ENCODE measurements at places on chromosomes 1 and 21.
A peak's percentile ranks its signal among the peaks of the same experiment; 100 is the strongest.

DNA sequence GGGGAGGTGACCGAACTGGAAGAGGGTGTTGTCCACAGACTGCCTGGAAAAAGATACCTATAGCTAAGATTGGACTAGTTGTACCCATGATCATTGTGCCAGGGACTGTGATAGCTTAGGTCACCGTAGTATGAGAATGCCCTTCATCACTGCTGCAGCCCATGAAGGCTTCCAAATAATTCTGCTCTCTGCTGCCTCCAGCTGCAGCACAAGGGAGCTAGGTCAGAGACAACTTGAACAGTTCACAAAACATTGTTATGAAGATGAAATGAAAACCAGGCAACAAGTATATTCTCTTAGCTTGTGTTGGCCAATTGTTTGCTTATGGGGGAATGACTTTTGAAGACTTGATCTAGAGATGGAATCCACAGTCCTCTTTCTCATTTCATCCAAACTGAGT lies 246.7 kb downstream of the MRPL39 start:
- no peak for DNase-seq

DNA sequence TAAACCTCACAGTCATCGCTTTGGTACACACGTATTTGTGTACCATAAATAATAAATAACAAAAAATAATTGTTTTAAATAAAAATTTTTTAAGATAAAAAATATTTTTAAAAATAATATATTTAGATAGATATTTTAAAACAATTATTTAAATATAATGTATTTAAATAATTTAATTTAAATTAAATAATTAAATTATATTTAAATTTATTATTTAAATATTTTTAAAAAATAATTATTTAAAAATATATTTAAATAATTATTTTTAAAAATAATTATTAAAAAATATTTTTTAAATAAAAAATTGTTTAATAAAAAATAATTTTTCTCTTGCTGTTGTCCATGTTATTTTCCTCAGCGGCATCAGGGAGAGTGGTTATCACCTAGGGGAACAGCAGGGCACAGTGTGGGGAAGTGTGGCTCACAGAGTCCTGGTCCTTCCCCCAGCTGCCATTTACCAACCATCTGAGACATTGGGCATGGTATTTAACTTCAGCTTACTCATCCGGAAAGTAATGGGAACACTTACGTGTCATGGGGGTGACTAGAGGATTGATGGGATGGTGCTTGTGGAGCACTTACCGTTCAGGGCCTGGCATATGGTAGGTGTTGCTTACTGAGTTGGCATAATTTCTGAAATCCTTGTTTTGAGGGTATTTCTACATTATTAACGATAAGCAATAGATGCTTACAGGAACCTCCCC lies 92.9 kb upstream of the TSPAN2 start:
- no peak for DNase-seq

GRCh38 chr1:3883194-3883925 lies 16.7 kb downstream of the C1orf174 start:
- no peak for DNase-seq

GRCh38 chr21:28871388-28872010 lies 121.2 kb downstream of the LTN1 start:
- no peak for DNase-seq

GRCh38 chr1:179425186-179425585 lies 59.4 kb downstream of the AXDND1 start:
- no peak for DNase-seq

- DNase-seq = peak; percentile 40
Measured at GRCh38 chr1:24503059-24503751, 569 bp downstream of the RCAN3 start.

DNA sequence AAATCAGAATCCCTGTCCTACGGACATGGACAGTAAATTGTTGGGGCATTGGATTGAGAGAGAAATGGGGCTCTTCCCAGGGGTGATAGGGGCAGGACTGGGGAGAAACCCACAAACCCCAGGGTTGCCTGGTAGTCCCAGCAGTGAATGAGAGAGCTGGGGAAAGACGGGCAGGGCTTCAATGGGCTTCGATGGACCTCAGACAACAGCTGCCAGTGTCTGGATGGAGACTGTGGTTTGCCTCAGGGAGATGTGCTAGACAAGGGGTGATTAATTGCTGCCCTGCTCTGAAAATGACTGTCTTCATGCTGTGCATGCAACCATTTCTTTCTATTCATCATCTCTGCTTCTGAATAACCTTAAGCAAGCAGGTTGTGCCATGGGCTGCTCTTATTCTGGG lies 7.4 kb downstream of the GPR25 start:
- peak; percentile 54 for DNase-seq

DNA sequence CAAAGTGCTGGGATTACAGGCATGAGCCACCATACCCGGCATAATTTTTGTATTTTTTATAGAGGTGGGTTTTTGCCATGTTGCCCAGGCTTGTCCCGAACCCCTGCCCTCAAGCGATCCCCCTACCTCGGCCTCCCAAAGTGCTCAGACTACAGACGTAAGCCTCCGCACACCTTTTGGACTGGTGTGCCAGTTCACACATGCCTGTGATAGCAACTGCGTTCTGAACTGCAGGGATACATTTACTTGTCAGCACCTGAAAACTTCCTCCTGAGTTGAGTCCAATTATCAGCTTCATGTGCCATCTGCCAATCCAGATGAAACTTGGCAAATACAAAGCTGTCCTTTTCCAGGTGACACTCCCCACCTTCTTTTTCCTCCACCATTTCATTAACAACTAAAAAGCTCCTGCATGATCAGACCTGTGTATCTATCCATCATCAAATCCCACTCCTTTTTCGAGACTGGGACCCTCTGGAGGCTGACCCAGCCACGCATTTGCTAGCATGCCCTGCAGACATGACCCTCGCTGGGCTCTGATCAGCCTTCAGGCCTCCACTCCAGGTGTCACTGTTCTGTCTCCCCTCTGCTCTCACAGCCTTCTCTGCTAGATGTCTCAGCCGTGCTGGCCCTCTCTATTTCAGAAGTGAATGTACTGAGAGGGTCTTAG lies 2.1 kb upstream of the DEGS1 start:
- DNase-seq = no peak

- no peak for DNase-seq
Measured at GRCh38 chr1:92219028-92219427, 1.3 kb downstream of the C1orf146 start.

- no peak for DNase-seq
Measured at GRCh38 chr1:192826791-192827546, 18.1 kb downstream of the RGS2 start.

- no peak for DNase-seq
Measured at GRCh38 chr1:82086739-82087138, 286.0 kb downstream of the ADGRL2 start.

DNA sequence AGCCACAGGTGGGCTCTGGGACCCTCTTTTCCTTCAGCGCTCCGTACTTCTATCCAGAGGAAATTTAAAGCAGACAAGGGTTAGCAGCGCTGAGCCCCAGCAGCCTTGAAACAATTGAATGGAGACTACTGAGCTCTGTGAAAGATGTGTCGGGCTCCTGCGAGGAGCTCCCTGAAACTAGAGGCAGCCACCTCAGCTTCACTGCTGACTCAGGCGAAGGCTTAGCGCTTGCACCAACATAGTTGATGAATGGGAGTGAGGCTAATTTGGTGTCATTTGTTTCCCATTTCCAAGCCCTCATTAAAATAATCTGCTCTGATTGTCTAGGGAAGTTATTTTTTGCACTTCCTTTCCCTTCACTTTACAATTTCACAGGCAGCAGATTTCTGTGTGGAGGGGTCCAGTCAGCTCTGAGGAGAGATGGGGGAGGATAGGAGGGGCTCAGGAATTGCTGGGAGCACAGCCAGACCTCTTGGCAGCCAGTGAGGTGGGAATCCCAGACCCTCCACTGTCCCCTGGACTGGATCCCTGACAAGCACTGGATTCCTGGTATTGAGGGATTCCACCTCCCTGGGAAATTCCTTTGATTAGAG lies 398.9 kb upstream of the PLXNA2 start:
- DNase-seq = no peak

DNA sequence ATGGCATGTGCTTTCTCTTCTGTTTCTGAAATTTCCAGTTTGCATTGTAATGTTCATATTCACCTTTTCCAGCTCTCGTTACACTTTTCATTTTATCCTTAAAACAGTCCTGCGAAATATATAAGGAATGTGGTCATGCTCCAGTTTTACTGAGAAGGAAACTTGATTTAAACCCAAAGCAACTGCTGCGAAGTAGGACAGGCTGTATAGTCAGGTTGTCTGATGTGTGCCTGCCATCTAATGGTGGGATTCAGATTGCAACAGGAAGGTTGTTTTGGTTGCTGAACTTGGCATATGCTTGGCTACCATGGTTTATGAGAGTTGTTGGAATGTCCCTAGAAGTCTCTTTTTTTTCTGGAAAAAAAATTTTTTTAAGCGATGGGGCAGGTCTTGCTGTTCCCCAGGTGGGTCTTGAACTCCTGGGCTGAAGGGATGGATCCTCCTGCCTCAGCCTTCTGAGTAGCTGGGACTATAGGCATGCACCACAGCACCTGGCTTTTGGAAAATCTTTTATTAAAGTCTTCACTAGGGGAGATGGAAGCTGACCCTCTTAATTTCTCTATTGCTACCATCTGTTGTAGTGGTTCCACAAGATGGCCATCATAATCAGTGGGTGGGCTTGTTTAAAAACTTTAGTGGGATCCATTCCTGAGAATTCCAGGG lies 86.9 kb downstream of the UCK2 start:
- peak; percentile 67 for DNase-seq

GRCh38 chr1:79585801-79586200 lies 579.3 kb upstream of the ADGRL4 start:
- DNase-seq = no peak

DNA sequence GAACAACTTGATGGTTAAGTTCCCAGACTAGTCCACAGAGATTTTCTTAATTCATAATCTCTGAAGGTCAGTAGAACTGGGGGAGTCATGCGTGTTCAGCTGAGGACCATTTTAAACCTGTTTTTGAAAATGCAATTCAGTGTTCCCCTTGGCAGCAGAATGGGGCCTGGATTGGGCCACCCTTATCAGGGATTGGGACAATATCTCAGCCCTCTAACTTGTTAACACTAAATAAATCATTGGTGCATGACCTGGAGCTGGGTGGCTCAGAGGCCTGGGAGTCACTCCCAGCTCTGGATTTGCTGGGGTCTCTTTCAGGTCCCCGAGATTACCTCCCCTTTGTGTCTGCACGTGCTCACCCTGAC lies 55.3 kb downstream of the MRPS6 start:
- no peak for DNase-seq

DNA sequence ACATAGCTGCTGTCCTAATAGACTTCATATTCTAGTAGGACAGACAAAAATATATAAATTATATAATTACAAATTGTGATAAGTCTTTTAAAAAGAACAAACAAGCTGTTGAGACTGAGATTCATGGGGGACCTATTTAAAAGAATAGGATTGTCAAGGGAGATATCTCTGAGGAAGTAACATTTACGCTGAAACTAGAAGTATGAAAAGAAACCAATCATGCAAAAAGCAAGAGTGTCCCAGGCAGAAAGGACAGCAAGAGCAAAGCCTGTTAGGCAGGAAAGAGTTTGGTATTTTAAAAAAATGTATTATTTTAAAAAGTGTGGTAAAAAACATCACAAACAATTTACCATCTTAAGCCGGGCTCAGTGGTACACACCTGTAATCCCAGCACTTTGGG lies 9.1 kb upstream of the METTL13 start:
- no peak for DNase-seq

- peak; percentile 69 for DNase-seq
Measured at GRCh38 chr1:19765623-19766022, 34.1 kb downstream of the TMCO4 start.

GRCh38 chr1:110559157-110559556 lies 40.2 kb upstream of the KCNA10 start:
- no peak for DNase-seq

- DNase-seq = no peak
Measured at GRCh38 chr1:234841710-234842231, 231.8 kb upstream of the IRF2BP2 start.

- no peak for DNase-seq
Measured at GRCh38 chr1:25805863-25806225, 5.9 kb downstream of the SELENON start.

- DNase-seq = no peak
Measured at GRCh38 chr1:81477710-81478109, 323.0 kb upstream of the ADGRL2 start.

- DNase-seq = no peak
Measured at GRCh38 chr1:186710696-186711095, 30.5 kb upstream of the PTGS2 start.

- DNase-seq = no peak
Measured at GRCh38 chr1:167084757-167085156, 5.4 kb downstream of the GPA33 start.

GRCh38 chr1:240712014-240712731 lies 100.2 kb upstream of the GREM2 start:
- DNase-seq = no peak

DNA sequence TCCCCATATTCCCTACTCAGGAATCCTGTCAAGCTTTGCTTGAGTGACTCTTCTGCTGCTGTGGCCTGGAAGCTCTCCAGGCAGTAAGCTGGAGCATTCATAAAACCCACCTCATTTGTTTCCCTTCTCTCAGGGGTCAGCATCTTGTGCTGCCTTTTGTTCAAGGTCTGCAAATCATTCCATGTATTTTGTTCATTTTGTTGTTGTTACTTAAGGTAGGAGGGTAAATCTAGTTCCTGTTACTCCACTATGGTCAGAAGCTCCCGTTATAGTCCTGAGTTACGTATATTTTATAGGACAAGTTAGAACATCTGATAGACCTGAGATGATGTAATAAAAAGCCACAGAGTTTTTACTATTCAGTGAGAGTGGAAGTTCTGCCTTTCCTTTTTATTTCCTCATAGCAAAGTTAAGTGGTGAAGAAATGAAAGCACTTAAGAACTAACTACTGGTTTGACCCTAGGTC lies 9.9 kb downstream of the SYNJ1 start:
- no peak for DNase-seq

DNA sequence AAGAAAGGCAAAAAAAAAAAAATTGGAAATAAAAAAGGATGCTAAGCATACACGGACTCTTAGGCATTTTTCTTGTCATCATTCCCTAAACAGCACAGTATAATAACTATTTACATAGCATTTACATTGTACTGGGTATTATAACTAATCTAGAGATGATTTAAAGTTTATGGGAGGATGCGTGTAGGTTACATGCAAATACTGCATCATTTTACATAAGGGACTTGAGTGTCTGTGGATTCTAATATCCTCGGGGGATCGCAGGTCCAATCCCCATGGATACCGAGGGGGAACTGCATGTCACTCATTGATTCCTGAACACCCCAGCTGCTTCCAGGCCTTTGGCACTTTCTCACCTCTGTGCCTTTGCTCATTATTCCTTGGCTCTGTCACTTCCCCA lies 57.8 kb upstream of the SIPA1L2 start:
- DNase-seq = no peak

GRCh38 chr1:77039739-77040138 lies 172.5 kb downstream of the ST6GALNAC5 start:
- DNase-seq = no peak

DNA sequence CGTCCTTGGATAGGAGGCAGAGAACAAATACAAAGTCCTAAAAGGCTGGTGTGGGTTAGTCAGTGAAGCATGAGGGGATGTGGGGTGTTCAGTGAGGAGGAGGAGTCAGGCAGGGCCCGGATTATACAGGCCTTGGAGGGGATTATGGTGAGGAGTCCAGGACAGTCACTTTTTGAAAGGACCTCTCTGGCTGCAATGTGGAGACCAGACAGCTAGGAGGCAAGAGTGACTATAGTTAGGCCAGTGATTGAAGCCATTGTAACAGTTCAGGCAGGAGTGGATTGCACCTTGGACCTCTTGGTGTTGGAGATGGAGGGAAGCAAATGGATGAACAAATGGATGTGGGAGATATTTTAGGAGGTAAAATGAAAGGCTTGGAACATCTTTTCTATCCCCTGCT lies 115.8 kb downstream of the C1orf94 start:
- DNase-seq = no peak

GRCh38 chr1:172540635-172541034 lies 7.7 kb downstream of the SUCO start:
- no peak for DNase-seq

GRCh38 chr1:62436039-62436465 lies 797 bp upstream of the USP1 start:
- no peak for DNase-seq

Measured in activated CD4-positive, alpha-beta T cell treated with anti-CD3 and anti-CD28 coated beads, Interleukin-2, amount 50 U/mL, for 48 hours (primary cell).